Stimulated activated CD4-positive, alpha-beta T cell treated with anti-CD3 and anti-CD28 coated beads, Interleukin-4, amount 100 ng/mL, for 48 hours (primary cell): ENCODE measurements at places on chromosomes 1 and 21.

- no peak for DNase-seq
Observed at GRCh38 chr1:99228153-99228552, 36.1 kb upstream of the PLPPR4 start.

GRCh38 chr1:32773764-32774463 is 43.2 kb downstream of the YARS1 start:
- DNase-seq: no peak

- DNase-seq: peak; percentile 43
Observed at GRCh38 chr21:38352536-38353219, 95.9 kb downstream of the KCNJ15 start.

DNA sequence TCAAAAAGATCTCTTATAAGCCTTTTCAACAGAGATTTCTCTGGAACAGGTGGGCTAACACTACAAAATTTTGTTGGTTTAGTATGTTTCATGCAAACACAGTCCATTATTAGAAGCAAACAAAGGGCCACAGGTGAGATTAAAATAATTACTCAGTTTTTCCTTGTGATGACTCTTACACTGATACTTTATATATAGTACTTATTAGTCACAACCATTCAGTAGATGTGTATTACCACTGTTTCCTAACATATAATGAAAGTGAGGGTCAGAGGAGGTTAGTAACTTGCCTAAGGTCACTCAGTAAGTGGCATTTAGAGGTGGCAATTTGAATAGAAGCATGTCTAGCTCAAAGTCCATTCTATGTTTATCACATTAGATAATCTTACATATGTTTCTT is 44.2 kb downstream of the CYYR1 start:
- DNase-seq: no peak

- DNase-seq: no peak
Observed at GRCh38 chr21:20856926-20857325, 141.3 kb upstream of the NCAM2 start.

DNA sequence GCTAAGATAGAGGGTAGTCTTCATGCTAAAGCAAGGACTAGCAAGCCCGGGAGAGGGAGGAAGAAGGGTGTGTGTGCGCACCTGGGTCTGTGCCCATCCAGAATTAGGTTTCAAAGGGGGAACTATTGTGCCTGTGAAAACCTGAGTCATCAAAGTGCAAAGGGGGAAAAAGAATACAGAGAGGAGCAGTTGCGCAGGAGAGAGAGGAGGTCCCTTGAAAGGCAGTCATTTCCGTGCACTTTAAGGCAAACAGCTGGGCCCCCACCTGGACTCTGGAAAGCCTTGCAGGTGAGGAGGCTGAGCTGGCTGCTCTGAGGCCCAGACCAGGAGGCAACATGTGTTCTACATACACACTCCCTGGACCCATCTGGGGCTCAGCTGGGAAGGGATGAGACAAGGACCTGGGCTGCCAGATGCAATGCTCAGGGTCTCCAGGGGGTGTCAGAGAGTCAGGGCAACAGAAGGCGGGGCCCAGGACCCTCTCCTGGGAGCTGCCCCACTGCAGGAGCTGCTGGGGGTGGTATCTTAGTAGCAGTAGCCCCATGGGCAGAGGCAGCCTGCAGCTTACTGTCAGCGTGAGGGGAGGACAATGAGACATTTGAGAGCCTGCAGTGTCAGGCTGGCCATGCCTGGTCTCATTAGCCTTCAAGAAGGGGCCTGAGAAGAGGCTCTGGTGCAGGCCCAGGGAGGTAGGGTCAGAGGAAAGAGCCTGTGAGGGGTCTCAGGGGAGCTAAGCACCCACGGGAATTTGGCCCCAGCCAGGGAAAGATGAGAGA is 14.3 kb downstream of the PROK1 start:
- DNase-seq: no peak

DNA sequence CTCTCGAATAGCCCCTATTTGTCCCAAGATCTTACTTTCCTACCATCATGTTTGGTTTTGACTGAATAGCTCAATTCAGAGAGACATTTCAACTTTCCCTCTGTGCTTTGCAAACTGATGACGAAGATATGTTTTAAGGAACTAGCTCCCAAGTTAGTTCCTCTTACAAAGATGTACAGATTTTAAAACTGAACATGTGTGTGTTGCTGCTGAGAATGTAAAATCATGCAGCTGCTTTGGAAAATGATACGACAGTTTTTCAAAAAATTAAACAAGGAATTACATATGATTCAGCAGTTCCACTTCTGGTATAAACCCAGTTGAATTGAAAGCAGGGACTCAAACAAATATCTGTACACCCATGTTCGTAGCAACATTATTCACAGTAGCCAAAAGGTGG is 33.6 kb downstream of the KIF26B start:
- DNase-seq: no peak

GRCh38 chr1:32066489-32066873 is 6.3 kb upstream of the TMEM39B start:
- DNase-seq: no peak

GRCh38 chr1:225768662-225769426 is 8.8 kb upstream of the SRP9 start:
- DNase-seq: no peak

- no peak for DNase-seq
Observed at GRCh38 chr1:205188098-205188497, 23.4 kb downstream of the DSTYK start.

GRCh38 chr1:32372149-32372756 is 9.9 kb downstream of the TSSK3 start:
- DNase-seq: no peak

GRCh38 chr21:46080171-46081021 is 17.5 kb upstream of the COL6A2 start:
- DNase-seq: no peak

GRCh38 chr1:45643321-45643720 is 19.5 kb upstream of the CCDC17 start:
- no peak for DNase-seq

DNA sequence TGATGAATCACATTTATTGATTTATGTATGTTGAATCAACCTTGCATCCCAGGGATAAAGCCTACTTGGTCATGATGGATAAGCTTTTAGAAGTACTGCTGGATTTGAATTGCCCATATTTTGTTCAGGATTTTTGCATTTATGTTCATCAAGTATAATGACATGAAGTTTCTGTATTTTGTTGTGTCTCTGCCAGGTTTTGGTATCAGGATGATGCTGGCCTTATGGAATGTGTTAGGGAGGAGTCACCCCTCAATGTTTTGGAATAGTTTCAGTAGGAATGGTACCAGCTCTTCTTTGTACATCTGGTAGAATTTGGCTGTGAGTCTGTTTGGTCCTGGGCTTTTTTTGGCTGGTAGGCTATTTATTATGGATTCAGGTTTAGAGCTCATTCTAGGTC is 1643.1 kb upstream of the B3GALT2 start:
- DNase-seq: no peak

DNA sequence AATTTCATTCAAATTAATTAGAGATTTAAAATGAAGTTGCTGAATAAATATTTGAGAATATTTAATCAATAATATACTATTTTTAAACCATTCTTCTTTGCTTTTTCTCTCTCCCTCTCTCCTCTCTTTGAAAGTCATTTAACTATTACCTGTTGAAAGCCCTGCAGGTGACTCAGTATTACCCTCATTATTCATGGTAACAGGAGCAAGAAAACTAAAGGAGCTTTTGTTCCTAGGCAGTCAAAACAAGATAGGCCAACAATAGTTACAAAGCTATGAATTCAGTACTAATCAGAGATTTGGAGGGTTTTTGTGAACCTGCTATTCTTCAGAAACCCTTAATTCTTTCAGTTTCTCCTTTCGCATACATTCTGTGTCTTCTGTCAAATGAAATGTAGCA is 721.3 kb upstream of the NCAM2 start:
- no peak for DNase-seq

DNA sequence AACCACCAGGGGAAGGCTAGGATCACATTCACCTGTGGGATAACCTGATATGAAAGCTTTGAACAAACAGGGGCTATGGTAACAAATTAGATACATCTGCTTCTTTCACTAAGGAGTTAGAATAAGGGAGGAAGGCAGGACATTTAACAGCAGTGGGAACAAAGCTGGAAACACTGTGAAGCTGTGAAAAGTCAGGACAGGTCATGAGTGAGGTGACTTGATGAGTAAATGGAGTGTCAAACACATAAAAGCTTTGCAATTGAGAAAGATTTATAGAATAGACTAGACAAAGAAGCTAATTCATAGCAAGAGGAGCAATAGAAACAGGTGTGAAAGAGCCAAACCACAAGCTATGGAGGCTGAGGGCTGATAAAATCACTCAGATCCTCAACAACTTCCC is 110.0 kb downstream of the ASTN1 start:
- DNase-seq: no peak

- DNase-seq: no peak
Observed at GRCh38 chr1:55634516-55634915, 419.4 kb upstream of the USP24 start.

- no peak for DNase-seq
Observed at GRCh38 chr21:42820616-42821465, 58.5 kb downstream of the WDR4 start.
